Right ventricle myocardium inferior (tissue), 1 donor: ENCODE measurements at places on chromosomes 5 and 9. TPM values are rescaled to one million over a fixed set of nuclear protein-coding genes. Genes with fewer than 3 reads are reported as not detected.

DNA sequence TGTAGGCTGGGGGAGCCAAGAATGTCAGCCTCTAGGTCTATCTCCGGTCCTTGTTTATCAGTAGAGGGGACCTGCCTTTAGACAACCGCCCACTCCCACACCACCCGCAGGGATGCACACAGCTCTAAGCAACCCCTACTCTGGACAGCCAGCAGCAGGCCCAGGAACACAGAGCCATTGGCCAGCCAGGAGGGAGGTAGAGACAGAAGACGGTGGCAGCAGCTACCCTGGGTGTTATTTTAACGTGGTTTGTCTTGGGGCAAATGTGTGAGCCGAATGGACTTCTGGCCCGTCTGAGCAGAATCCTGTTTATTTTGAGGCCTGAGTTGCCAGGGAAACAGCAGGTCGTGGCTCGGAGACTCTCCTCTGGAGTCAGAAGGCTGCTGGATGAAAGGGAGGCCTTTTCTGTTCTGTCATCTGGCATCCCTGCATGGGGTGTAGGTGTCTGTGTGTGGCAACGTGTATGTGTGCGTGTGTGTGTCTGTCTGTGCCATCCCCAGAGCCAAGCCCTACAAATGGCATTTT is 382 bp upstream of the FGF1 start:
- peak; percentile 44 for DNase-seq

DNA sequence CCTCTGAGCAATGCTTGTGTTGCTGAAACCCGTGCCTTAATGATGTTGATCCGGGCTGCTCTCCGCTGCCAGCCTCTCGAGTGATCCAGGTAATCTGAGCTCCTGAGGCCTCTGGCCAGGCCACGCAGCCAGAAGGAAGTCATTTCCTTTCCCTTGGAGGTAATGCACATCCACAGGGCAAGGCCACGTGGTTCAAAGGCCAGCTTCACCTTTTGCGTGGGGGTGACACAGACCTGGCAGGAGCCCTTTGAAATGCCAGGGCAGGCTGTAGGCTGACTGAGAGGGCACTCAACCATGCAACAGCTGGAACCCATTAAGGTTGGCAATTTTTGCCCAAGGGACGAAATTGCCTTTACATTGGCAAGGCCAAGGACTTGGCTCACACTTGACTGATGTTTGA is 80.4 kb downstream of the LIX1 start:
- DNase-seq = no peak

GRCh38 chr9:127847178-127847510 is 7.3 kb downstream of the ENG start:
- no peak for DNase-seq

DNA sequence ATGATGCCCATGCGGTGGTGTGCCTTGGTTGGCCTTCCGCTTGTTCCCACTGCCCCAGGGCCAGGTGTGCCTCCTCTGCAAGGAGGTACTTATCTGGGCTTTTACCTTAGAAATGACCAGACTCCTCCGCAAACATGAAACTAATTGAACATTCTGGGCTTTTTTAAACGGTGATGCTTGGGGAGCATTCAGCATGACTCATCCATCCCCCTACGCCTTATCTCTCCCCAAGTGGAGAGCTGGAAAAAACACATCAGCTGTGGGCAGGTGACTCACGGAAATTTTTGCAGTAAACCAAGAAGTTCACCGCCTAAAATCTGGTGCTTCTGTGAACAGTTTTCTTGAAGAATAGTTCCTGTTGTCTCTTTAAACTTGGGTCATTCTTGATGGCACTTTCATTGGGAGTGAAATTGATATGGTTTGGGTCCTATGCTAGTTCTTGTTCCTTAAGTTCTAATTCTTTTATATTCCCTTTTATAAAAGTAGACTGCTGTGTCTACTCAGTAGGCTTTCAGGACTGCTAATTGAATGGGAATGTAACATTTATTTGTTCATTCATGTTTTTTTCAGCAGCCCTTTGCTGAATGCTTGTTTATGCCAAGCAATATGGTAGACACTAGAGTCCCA is 39.6 kb downstream of the SFXN1 start:
- no peak for DNase-seq

DNA sequence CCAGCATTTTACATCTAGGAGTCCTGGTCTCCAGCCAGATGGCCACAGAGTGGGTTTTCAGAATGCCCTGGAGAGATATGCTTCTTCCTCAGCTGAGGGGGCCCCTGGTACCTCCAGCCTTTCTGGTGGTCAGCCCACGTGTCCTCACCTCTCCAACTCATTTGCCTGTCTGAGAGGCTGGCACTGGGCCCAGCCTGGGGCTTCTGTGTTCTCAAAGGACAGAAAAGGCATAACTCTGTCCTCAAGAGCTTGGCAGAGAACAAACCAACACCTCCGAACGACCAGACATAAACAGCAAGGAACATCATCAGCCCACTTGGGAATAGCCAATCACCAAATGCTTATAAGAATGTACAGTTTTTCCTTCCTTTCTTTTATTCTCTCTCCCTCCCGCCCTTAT is 17.1 kb downstream of the ENG start:
- DNase-seq = peak; percentile 70

DNA sequence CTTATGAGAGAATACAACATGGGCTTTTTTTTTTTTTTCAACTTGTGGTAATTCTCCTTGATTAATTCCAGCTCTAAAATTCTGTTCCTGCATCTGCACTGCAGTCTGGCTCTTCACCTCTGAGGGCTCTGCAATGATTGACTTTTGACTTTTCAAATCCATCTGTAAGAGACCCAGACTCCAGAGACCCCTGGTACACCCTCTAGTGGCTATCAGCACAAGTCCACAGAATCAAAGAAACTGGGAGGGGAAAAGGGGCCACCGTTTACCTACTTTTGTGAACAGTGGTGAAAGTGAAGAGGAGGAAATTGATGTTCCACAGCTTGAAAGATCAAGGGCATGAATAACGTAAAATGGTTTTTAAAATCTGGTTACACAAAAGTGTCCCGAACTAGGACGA is 151.6 kb downstream of the SLIT3 start:
- no peak for DNase-seq

- DNase-seq = no peak
These were observed 276.9 kb upstream of the WWC1 start for GRCh38 chr5:168014433-168015123.

- DNase-seq = no peak
These were observed 174.7 kb downstream of the HMHB1 start for GRCh38 chr5:143986516-143987212.

GRCh38 chr9:95644377-95644776 is 127.6 kb upstream of the PTCH1 start:
- no peak for DNase-seq

DNA sequence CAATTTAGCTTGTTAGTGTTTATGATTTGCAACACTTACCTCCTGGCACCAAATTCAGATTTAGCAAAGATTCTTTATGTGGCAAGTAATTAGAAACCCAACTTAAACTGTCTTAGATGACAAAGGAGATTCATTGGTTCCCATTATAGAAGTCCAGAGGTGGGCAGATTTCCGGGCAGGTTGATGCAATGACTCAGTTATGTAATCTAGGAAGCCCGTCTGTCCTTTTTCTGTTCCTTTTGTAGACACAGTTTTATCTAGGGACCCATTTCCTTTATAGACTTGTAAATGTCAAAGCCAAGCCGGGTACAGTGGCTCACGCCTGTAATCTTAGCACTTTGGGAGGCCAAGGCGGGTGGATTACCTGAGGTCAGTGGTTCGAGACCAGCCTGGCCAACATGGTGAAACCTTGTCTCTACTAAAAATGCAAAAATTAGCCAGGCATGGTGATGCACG is 20.3 kb upstream of the ANKRD33B start:
- no peak for DNase-seq

- no peak for DNase-seq
These were observed 60.7 kb downstream of the PARP8 start for GRCh38 chr5:50727149-50727496.

DNA sequence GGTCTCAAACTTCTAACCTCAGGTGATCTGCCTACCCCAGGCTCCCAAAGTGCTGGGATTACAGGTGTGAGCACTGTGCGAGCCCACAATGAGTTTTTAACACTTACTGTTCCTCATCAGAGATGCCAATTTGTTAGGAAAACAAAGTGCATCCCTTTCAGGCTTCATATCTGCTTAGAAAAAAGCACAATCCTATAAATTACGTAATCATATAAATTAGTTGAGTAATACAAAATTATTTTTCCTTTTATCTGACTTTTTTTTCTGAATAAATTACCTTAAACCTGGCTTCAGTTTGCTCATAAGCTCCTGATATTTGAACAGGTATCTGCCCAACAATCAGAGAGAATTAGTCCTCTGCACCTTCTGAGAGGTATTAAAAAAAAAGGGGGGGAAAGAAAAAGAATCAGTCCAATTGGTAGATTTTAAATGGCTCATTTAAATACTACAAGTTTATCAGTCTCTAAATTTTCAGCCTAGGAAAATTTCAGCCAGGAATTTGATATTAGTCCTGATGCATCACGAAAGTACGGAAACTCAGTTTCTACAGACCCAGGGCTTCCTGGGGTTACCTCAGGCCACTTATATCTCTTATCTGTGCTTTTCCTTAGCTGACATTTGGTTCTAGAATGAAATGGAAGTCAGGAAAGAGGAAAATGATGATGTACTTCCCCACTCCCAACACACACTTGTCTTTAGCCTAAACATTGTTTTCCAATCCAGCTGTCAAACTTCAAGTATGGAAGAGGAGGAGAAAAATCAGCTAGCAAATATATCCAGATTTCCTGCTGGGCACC is 26.8 kb downstream of the ITGA1 start:
- no peak for DNase-seq

Gene ARHGEF28
- 1.9 TPM for total RNA-seq

Gene PAX5
- not detected for total RNA-seq

Gene C9orf85
- 9.4 TPM for total RNA-seq

Gene IRX1
- 1.3 TPM for total RNA-seq

Gene RLN2
- not detected for total RNA-seq

Gene CHMP5
- total RNA-seq = 51.5 TPM

Gene BTNL3
- total RNA-seq = not detected

Gene SLC1A1
- 3.2 TPM for total RNA-seq

Gene HDAC3
- total RNA-seq = 29.9 TPM

Gene SPINK13
- total RNA-seq = not detected

Gene TRIM23
- 18.1 TPM for total RNA-seq
